ENCODE measurements at places on chromosomes 12 and 14.

- no peak for DNase-seq
These were observed 110.7 kb downstream of the BTG1 start for GRCh38 chr12:92034858-92035401.

DNA sequence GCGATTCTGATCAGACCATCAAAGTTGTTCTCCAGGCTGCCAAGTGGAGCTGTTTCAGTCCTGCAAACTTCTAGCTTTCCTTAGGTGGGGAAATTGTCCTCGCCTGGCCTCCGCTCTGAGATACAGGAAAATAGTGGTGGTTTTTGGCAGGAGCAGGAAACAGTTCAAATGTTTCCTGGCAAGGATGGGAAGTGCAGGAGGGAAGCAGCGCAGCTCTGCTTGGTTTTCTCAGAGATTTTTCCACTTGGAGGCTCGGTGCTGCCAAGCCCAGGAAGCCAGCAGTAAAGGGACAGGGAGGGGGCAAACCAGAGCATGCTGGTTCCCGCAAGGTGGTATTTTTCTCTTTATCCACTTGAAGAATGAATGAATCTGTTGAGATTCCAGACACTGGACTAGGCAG lies 17.0 kb downstream of the TMEM63C start:
- no peak for DNase-seq

DNA sequence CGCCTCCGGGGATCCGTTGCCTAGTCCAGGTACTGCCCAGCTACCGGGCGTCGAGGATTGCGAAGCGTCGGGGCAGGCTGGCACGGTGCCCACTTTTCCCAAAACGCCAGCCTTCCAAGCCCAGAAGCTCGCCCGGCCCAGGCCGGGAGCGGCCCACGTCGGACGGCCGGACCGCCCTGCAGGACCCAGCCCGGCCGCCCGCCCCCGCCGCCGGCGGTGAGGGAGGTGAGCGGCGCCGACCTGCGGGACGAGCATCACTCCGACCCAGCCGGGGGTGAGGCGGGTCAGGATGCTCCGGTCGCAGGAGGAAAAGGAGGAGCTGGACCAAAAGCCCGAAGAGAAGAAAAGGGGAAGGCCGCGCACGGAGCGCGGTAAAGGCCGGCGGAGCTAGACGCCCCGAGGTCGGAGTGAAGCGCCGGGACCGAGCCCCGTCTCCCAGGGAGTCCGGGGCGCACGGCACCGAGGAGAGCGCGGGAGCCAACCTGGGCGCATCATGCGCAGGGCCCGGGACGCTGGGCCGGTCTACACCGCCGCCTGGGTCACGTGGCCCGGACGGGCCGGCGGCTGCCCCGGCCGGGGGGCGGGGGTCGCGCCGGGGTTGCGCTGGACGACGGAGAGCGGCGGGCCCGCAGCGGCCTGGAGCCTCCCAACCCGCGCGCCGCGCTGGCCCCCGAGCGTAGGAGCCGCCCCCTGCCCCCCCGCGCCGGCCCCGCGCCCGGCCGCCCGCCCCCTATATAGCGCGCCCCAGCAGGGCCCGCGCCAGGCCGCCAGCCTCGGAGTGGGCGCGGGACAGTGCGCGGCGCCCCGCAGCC lies at the start of gene AQP5:
Gene AQP5 (plus strand): TSS at position 762 of the 812 bp plus-strand sequence. CDS start 146 bp downstream, outside the sequence.
- DNase-seq = no peak

DNA sequence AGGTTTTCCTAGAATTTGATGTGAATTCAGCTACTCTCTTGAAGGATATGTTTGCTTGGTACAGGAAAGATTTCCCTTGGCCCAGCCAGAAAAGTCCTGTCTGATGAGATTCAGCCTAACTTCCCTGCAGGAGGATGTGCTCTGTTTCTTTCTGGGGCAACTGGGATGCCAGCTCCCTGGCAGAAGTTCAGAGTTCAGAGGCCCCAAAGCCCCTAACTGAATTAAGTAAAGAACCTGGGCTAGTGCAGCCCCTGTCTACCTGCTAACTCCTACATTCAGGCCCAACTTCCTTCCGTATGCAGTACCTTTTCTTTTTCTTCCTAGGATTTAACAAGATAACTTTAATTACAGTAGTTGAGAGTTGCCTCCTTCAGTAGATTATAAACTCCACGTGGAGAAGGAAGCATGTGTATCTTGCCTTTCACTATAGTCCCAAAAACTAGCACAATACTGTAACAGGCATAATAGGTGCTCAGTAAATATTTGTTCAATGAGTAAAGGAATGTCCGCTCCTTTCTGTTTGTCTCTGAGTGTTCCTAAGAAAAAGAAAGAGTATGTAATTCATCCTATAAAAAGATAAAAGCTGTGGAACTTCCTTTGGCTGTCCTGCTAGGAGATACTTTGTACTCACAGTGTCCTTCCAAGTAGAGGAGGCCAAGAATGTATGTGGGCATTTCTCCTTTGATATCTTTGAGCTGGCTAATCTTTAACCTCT lies 141.0 kb downstream of the SLC8A3 start:
- DNase-seq = no peak

GRCh38 chr14:103830511-103831270 lies 16.7 kb downstream of the PPP1R13B start:
- no peak for DNase-seq

DNA sequence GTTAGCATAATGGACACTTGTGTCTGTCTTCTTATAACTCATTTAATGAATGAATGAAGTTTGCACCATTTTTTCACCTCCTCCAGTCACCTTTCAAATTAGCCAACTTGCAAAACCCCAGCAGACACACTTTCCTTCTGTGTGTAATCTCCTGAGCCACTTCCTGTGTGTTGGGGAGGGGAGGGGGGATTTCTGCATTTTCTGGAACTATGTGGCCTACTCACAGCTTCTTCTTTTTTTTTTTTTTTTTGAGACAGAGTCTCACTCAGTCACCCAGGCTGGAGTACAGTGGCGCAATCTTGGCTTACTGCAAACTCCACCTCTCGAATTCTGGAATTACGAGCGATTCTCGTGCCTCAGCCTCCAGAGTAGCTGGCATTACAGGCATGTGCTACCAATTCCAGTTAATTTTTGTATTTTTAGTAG lies 4.1 kb upstream of the SERPINA1 start:
- no peak for DNase-seq

DNA sequence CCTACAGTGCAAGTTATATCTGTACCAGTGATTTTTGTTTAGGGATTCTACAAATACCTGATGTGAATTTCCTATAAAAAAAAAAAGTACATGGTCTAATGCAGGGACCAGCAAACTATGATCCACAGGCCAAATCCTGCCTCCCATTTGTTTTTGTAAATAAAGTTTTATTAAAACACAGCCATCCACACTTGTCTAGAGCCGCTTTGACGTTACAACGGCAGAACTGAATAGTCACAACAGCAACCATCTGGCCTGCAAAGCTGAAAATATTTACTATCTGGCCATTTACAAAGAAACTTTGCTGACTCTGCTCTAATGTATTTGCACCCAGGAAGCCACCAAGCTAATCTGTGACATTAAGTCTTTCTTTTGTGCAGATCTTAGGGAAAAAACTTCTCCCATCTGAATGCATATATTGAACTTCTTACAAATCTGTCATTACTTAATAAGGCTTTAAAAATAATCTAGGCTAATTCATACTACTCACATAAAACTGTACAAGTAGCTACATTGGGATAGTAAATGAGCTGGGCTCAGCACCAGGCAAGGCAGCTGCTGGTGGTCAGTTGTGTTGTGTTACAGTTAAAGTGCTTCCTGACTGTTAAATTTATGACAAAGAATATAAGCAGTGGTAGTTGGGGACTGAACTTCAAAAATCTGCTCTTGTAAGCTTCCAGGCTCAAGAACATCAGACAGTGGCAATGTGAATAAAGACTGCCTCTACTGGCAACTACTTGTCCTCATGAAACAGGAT lies 303.3 kb downstream of the MED13L start:
- DNase-seq = no peak

GRCh38 chr14:33230021-33230420 lies 291.3 kb downstream of the NPAS3 start:
- no peak for DNase-seq

DNA sequence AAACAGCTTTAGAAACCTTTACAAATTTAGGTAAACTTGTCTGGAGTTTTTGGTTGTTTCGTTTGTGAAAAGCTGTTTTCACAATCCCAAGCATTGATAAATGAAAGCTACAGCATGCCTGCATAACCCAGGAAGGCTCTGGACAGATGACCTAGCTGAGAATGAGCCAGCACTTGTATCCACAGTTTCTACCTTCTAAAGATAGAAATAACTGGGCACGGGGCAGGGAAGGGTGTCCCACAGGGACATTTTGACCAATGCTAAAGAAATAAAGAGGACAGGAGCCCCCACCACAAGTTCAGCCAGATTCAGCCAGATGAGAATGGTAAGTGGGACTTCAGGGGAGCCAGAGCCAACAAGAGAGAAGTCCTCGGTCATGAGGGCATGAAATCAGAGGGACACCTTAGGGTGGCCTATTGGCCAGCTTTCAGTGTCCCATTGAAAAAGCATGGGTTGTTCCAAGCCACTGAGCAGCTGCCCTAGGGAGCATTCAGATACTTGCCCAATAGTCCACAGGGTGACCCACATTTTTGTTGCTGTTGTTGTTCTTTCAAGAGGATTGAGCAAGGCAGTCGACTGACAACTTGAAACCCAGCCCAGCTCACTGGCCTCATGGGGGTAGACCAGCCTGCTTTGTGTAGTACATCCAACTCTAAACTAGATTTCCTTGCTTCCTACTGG lies 140.3 kb upstream of the NUDT4 start:
- DNase-seq = no peak

GRCh38 chr12:43758247-43758727 lies 303 bp downstream of the PUS7L start:
- DNase-seq = no peak

DNA sequence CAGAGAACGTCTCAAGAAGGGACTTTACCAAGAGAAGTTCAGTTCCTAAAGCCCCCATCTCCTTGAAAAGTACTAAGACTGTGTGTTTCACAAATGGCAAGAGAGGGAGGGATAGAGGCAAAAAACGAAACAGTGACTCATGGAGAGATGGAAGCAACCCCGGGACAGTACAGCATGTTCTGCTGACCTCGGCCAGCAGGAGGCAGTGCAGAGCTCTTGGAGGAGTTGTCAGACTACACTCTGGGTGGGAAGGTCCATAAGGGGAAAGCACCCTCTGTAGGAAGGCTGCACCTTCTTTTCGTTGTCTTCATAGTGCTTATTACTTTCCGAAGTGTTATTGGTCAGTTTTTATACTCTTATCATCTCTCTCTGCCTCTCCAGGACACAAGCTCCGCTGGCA lies 525.2 kb upstream of the CCDC196 start:
- peak; percentile 42 for DNase-seq

- DNase-seq = no peak
These were observed 293.5 kb downstream of the SLC6A15 start for GRCh38 chr12:84619053-84619571.

GRCh38 chr12:28294300-28294699 lies 104.0 kb downstream of the CCDC91 start:
- no peak for DNase-seq

- DNase-seq = no peak
These were observed 405.3 kb upstream of the USP15 start for GRCh38 chr12:61854902-61855301.

GRCh38 chr12:121430833-121431415 lies 31.0 kb downstream of the RNF34 start:
- no peak for DNase-seq

- no peak for DNase-seq
These were observed 194.9 kb downstream of the ADAMTS20 start for GRCh38 chr12:43357141-43357540.

GRCh38 chr12:57250541-57250940 lies 446 bp downstream of the STAC3 start:
- no peak for DNase-seq

DNA sequence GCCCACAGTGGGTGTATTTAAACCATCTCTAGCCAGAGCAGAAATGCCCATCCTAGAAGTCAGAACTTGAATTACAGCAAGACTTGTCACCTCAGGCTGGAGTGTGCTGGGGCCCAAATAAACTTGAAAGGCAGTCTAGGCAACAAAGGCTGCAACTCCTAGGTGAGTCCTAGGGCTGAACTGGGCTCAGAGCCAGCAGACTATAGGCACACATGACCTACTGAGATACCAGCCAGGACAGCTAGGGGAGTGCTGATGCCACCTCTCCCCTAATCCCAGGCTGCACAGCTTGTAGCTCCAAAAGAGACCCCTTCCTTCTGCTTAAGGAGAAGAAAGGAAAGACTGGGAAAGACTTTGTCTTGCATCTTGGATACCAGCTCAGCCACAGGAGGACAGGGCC lies 106.0 kb downstream of the TXNDC16 start:
- no peak for DNase-seq

GRCh38 chr14:20603813-20604690 lies 12.9 kb upstream of the RNASE12 start:
- no peak for DNase-seq

DNA sequence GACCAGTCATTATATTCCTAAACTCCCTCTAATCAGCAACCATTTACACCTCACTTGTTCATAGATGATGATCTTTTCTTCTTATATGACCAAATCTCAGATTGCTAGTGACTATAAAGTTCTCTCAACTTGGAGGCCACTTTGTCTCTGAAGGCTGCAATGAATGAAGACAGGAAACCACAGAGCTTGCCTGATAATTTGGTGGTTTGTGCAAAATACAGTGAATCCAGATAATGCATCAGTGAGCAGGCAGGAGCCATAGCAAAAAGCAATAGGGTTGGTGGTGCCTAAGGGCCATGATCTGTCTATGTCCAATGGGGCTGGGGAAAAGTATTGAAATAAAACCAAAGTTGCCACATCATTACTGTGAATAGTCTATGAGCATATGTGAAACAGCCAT lies 123.8 kb upstream of the LRFN5 start:
- no peak for DNase-seq

GRCh38 chr14:93033983-93034670 lies 81.6 kb downstream of the ITPK1 start:
- peak; percentile 30 for DNase-seq

DNA sequence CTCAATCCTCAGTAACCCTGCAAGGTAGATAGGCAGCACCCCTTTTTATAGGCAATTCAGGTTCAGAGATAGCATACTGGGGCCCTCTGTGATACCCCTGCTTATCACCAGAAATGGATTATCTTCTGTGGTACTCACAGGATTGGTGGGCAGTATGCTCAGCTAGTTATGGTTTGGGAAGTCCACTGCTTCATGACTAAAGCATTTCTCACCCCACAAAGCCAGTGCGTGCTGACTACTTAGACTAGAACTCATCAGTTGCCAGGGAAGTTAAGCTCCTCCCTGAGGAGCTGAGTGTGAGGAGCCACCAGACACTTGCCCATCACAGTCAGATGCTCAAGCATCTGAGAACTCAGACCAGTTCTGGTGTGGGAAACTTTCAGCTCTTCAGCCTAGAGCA lies 76.3 kb downstream of the SCAF11 start:
- DNase-seq = no peak

- peak; percentile 75 for DNase-seq
These were observed 29.0 kb downstream of the WBP11 start for GRCh38 chr12:14774074-14774905.

- no peak for DNase-seq
These were observed 57.3 kb downstream of the FNTB start for GRCh38 chr14:65043893-65044595.

Measured in activated CD4-positive, CD25-positive, alpha-beta regulatory T cell (primary cell).